ENCODE measurements at places on chromosomes 11 and 22. TPM values are rescaled to one million over a fixed set of nuclear protein-coding genes. Genes with fewer than 3 reads are reported as not detected.

PRMT3 gene
- 11.3 TPM for total RNA-seq

OLFML1 gene
- total RNA-seq: 10.8 TPM

OR52I1 gene
- total RNA-seq: not detected

- H3K4me1 ChIP-seq: no peaks in the 10 kb centered on the region
- H3K4me3 ChIP-seq: no peak overlapping the region
- H3K27ac ChIP-seq: no peak overlapping the region
Measured at GRCh38 chr11:104366321-104366734, 202.4 kb upstream of the PDGFD start.

DNA sequence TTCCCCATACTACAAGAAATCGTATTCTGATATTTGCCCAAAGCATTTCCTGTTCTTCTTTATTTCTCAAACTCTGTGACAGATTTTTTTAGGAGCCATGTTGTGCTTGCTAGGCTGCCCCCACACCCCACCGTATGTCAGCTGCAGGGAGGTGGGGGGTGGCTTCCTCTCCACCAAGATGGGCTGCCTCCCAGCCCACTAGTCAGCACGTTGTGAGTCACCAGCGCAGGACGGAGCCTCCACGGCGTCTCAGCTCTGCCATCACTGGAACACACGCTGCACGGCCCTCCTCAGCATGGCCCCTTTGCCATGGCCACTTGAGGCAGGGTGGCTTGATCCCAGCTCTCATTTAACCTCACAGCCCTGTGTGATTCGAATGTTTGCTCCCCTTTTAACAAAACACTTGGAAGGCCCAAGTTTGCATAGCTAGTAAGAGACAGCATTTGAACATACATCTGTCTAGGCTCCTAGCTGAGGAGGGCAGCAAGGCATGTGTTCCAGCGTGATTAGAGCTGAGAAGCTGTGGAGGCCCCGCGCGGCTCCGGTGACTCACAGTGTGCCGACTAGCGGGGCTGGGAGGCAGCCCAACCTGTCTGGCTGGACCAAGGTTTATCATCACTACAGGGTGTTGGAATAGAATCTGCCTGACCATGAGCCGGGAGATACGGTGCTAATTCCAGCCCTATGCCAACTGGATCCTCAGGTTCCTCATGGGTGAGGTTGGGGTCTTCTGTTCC is 180.7 kb upstream of the NCAM1 start:
- peaks cover 25% of the 10 kb centered on the region for H3K4me1 ChIP-seq
- H3K4me3 ChIP-seq: no peak overlapping the region
- H3K27me3 ChIP-seq: no peaks in the 10 kb centered on the region
- DNase-seq: no peak

GRCh38 chr11:126599217-126599897 is 243.9 kb downstream of the ST3GAL4 start:
- no peak for DNase-seq
- H3K27me3 ChIP-seq: peaks cover 43% of the 10 kb centered on the region
- no peaks in the 10 kb centered on the region for H3K4me1 ChIP-seq
- no peaks in the 10 kb centered on the region for H3K36me3 ChIP-seq
- H3K27ac ChIP-seq: no peak overlapping the region

DNA sequence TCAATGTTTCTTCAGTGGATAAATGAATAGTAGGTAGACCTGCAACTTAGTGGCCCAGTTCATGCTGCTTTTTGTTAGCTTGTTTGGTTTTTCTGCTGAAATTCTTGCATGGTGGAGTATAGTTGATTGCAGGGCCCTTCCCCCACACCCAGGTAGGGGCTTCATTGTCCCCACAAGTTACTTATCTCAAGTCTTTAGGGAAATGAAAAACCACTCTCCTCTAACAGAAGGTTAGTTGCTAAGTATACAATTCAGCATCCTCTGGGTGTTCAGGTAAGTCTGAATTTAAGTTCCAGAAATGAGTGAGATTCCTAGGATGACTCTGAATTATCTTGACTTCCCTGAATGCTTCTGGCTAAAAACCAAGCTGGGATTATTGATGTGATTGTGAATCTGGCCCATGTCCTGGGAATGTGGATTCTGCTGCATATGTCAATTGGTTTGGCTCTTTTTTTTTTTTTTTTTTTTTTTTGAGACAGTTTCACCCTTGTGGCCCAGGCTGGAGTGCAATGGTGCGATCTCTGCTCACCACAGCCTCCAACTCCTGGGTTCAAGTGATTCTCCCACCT is 40.3 kb downstream of the BCL2L13 start:
- H3K36me3 ChIP-seq: no peaks in the 10 kb centered on the region
- no peak overlapping the region for H3K4me3 ChIP-seq
- H3K4me1 ChIP-seq: peaks cover 4% of the 10 kb centered on the region
- no peak for DNase-seq
- H3K27ac ChIP-seq: no peak overlapping the region

- H3K4me1 ChIP-seq: peaks cover 45% of the 10 kb centered on the region
- H3K27ac ChIP-seq: no peak overlapping the region
- no peak for DNase-seq
- H3K27me3 ChIP-seq: no peaks in the 10 kb centered on the region
Measured at GRCh38 chr22:42704896-42705295, 15.8 kb downstream of the A4GALT start.

DNA sequence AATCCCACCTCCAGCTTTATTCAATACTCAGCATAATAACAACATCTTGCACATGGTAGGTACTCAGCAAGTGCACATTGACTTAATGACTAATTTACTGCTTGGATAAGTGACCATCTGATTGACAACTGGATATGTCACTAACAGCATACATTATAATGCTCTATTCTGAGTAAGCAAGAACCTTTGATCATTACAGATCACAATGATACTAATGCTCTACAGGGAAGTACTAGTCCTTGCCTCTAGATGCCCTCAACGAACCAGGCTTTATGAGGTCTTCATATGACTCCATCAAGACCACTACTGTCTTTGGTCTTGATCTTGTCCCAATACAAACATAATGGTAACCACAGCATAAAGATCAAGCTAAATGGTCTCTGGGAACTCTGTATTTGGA is 167.6 kb upstream of the MTMR2 start:
- peaks cover 20% of the 10 kb centered on the region for H3K36me3 ChIP-seq
- H3K4me3 ChIP-seq: no peak overlapping the region
- H3K27me3 ChIP-seq: no peaks in the 10 kb centered on the region
- H3K4me1 ChIP-seq: peaks cover 4% of the 10 kb centered on the region
- DNase-seq: no peak

GRCh38 chr11:65851811-65852507 is 6.0 kb downstream of the CFL1 start:
- no peak for DNase-seq
- no peaks in the 10 kb centered on the region for H3K27me3 ChIP-seq
- H3K36me3 ChIP-seq: peaks cover 60% of the 10 kb centered on the region
- no peak overlapping the region for H3K4me3 ChIP-seq

All from esophagus muscularis mucosa (tissue), 4 donors.